ENCODE measurements at places on chromosomes 13 and 19. TPM values are rescaled to one million over a fixed set of nuclear protein-coding genes. Genes with fewer than 3 reads are reported as not detected.

ANKRD24 gene
- total RNA-seq: 1.9 TPM

YIF1B gene
- total RNA-seq: 38.9 TPM

DNA sequence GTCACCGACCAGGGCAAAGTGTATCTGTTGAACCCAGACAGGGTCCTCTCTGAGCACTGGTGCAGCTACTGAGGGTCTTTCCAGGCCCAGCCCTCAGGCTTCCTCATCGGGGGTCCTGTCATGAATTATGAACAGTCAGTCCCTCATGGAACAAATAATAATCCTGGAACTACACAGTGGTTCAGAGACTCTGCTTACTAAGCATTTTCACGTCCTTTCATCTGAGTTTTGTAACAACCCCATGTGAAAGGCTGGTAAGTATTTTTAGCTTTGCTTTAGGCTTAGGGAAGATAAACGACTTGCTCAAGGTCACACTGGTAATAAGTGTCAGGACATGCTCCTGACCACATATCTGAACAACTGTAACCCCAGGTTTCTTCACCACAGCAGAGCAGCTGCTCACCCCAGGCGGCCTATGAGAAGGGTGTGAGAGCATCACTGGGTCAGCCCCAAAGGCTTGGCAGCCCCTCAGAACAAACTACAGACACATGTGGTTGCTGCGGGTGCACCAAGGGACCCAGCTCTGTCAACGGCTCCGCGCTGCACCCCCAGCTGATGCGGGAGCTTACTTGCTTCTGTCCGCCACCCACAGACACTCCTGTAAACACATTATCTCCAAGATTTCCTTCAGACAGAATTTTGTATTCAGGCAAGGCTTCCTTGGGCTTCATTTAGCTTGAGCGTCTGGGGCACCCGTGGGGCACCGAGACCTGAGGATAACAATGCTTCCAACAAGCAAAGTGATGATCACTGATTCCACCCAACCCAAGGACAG, 19.4 kb upstream of the GSX1 start:
- H3K36me3 ChIP-seq: no peaks in the 10 kb centered on the region
- H3K4me3 ChIP-seq: no peak overlapping the region
- no peak for DNase-seq

AMER2 gene
- not detected for total RNA-seq

ADGRE3 gene
- 25.5 TPM for total RNA-seq

SYCN gene
- not detected for total RNA-seq

DNA sequence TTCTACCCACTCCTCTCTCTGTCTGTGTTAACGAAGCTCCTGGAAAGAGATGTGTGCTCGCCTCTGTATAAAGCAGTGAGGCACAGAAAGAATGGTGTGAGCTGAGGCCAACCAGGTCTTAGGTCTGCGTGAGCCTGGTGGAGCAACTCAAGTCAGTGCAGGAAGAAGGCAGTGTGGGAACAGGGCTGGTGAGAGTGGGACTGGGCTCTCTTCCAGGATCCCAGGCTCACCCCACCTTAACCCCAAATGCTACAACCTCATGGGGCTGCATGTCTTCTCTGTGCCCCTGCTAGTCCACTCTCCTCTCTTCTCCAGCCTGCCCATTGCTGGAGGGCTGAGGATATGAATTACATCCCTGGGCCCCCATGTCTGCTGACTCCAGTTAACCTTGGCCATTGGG, 127.4 kb downstream of the DCT start:
- DNase-seq: no peak
- no peaks in the 10 kb centered on the region for H3K27me3 ChIP-seq
- no peaks in the 10 kb centered on the region for H3K4me1 ChIP-seq
- H3K27ac ChIP-seq: no peak overlapping the region
- no peaks in the 10 kb centered on the region for H3K36me3 ChIP-seq

CLEC4M gene
- total RNA-seq: 5.8 TPM

DNA sequence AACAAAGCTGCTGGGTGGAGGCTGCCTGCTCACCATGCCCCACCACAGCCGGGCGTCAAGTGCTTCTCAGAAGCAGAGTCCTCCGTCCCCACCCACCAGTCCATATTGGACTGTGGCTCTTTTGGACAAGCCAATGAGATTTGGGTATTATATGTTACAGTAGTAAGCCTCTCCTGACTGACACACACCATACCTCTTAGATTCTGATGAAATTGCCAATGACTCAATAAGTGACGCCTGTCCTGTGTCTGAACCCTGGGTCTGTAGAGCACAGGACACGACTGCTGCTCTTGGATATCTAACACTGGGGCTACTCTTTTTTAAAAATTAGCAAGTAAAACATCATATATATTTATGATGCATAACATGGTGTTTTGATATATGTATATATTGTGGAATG, 44.8 kb upstream of the UBAC2 start:
- H3K27ac ChIP-seq: no peak overlapping the region
- no peaks in the 10 kb centered on the region for H3K36me3 ChIP-seq
- no peaks in the 10 kb centered on the region for H3K4me1 ChIP-seq
- H3K4me3 ChIP-seq: no peak overlapping the region
- DNase-seq: no peak

GATAD2A gene
- total RNA-seq: 84.0 TPM

DNA sequence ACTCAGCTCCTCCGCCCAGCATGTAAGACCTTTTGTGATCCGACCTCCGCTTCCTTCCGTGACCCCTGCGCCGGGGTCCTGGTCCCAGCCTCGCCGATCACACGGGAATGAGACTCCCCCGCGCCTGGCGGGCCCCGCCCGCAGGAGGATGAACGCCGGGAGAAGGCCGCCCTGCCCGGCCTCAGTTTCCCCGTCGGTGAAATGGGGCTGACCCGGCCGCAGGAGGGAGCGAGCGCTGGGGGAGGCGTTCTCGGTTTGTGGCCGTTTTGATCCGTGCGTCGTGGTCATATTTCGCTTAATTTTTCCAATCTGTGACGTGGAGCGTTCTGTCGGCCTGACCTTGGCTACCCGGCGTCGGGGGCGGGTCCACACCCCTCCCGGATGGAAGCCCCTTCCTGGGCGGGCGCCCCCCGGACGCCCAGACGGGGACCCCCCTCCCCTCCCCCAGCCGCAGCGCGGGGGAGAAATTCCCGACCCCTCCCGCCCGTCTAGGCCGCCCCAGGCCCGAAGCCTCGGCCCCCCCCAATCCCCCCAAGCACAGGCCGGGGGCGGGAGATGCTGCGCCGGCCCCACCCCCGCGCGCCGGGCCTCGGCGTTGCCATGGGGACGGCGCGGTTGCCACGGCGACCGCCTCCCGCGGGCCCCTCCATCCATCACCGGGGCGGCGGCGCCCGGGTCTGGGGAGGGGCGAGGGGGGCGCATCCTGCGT, 11.1 kb downstream of the PALM start:
- H3K4me1 ChIP-seq: peaks cover 22% of the 10 kb centered on the region
- peak overlapping the region; percentile 46 for H3K27ac ChIP-seq
- no peak for DNase-seq
- H3K36me3 ChIP-seq: no peaks in the 10 kb centered on the region
- peaks cover 22% of the 10 kb centered on the region for H3K27me3 ChIP-seq

Data from lower lobe of right lung (tissue), 2 donors.